Right renal cortex interstitium (tissue), 3 donors: ENCODE measurements at places on chromosomes 4 and X.
A peak's percentile ranks its signal among the peaks of the same experiment; 100 is the strongest.

DNA sequence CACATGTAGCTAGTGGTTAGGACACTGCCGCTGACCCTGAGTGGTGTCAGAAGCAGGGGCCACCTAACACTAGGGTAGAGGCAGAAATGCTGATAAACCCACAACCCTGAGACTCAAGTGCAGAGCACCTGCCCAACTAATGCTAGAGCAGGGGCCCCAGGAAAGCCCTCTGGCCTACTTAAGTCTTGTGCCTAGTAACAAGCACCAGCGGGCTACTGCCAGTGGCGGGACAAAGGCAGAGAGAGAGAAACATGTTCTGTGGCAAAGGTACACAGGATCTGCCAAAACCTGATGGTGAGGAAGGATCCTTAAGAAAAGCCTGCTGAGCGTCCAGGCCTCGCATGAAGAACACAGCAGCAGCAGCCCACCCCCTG lies 172.4 kb downstream of the PRDM5 start:
- no peak for DNase-seq

DNA sequence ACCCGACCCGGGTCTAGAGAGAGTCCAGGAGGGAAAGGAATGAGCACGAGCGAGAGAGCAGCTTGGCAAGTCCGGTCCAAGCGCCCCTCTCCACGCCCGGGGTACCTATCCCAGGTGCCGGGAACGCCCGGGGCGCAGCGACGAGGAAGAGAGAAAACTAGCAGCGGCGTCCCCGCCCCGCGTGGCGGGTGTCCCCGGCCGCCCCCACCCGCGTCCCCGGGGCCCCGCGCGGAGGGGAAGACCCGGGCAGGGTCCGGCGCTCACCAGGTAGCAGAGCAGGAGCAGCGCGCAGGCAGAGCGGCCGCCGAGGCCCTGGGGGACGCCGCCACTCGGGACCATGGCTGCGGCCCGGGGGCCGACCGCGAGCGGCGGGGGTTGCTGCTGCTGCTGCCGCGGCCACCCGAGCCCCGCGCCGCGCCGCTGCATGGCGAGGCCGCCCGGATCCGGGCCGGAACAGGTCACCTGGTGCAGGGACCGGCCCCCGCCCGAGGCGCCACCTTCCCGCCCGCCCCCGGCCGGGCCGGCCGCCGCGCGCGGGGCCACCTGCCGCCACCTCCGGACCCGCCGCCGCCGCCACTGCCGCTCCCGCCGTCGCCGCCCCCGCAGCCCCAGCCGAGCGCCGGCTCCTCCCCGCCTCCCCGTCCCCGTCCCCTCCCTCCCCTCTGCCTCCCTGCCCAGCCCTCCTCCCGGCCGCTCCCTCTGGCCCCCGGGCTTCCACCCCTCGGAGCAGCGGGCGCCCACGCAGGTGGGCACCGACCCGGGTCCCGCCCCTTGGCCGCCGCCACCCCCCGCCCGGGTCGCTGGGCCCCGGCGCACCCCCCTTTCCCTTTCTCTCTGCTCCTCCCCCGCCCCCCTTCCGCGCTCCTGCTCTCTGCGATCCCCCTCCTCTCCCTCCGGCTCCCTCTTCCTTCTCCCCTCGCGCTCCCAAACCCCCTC lies at the start of gene SEL1L3:
Gene SEL1L3 (minus strand): TSS at position 578 of the 936 bp plus-strand sequence. CDS start 152 bp downstream, at position 426.
- no peak for DNase-seq

DNA sequence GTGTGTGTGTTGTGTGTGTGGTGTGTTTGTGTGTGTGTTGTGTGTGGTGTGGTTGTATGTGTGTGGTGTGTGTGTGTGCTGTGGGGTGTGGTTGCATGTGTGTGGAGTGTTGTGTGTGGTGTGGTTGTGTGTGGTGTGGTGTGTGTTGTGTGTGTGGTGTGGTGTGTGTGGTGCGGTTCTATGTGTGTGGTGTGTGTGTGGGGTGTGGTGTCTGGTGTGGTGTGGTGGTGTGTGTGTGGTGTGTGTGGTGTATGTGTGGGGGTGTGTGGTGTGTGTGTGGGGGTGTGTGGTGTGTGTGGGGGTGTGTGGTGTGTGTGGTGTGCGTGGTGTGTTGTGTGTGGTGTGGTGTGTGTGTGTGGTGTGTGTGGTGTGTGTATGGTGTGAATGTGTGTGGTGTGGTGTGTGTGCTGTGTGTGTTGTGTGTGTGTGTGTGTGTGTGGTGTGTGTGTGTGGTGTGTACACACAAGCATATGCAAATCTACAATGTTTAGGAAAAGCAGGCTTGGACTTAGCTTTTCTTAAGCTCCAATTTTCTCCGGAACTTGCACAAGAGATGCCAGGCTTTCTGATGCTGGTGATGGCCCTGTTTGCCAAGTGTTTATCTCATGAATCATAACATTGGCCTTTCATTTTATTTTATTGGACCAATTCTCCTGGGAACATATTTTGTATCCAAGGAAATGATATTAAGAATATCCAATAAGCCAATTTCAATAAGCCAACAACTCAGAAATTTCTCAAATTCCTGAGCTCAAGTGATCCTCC lies 148.7 kb downstream of the SPATA18 start:
- no peak for DNase-seq

DNA sequence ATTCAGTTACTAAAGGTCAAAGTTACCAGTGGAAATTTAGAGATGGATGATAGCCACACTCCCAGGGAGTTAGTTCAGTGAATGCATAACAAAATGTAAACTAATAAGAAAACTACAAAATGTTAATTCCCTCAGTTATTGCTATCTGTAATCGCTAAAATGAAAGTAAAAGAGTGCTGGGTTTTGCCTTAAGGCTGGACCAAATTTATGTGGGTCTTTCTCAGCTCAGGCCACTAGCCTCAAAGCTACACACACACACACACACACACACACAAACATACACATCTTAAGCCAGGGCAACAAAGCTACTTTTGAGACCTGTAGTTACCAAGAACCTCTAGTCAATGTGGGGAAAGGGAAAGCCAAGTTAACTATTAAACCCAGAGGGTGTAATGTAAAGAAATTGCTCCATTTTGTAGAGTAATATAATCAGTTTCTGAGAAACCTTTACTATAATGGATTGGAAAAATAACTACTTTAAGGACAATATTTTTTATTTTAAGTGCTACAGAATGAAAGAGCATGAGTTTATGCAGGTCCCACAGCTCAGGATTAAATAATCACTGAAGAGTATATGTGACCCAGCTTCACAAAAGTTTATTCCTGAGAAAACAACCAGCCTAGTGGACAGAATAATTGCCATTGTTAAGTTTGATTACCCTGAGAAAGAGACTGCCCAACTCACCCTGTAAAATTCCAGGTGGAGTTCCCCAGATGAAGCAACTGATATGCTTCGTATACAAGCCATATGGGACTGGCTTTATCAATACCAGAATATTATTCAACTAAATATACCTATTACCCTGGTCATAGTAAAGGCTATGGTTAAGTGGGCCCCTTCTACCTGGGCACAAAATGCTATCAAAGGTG lies 8.9 kb upstream of the UGT2A3 start:
- no peak for DNase-seq

GRCh38 chr4:83563998-83564397 lies 28.1 kb downstream of the GPAT3 start:
- DNase-seq, result no peak

DNA sequence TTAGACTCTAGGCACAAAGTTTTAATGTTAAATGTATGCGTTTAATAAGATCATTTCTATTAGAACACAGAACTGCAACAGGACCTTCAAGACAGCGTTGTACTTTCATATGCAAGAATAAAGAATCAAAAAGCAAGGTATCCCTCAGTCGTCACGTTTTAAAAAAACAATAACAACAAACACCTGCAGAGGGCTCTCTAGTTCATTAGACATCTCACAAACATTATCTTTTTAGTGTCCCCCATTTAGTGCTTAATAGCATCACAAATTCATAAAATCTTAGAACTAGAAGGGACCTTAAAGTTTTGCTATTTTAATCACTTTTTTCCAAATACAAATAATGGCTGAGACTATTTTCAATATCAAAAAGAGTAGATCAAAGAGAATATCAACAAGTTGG lies 236.6 kb downstream of the DCHS2 start:
- DNase-seq, result no peak

DNA sequence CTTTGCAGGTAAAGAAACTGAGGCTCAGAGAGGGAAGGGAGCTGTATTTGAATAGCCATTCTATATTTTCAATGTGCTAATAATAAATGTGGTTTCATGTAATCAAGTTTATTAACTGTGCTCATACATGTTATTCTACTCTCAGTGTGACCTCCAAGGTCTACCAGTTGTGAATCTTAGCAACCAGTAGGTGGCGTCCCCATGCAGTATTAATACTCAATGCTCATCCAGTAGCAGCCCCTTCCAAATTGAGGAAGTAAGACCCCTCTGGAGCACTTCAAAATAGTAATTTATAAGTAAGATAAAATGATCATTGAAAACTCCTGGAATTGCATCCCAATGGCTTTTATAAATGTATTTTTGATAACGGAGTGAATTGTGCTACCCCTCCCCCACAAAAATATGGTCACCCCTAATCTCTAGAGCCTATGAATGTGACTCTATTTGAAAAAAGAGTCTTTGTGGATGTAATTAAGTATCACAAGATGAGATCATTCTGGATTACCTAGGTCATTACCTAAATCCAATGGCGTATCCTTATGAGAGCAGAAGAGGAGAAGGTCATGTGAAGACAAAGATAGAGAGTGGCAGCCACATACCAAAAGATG lies 20.4 kb upstream of the SEPSECS start:
- no peak for DNase-seq

- DNase-seq, result no peak
Observed at GRCh38 chr4:9880406-9881197, 99.2 kb downstream of the DRD5 start.

GRCh38 chr4:114907568-114907967 lies 205.9 kb downstream of the NDST4 start:
- DNase-seq, result no peak

DNA sequence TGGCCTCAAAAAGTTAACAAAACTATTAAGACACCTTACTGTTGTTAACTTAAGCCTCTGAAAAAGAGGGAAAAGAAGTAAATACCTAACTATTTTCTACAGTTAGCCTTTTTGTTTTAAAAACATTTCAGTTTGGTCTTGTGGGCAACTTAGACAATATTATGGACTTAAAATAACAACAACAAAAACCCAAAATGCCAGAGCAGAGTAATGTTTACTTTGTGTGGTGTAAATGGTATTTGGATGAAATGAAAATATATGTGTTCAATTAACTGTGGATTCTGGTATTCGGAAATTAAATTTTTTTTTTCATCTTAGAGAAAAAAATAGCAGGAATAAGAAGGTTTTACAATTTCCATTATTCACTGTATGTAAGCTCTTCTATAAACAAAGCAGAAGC lies 79.6 kb upstream of the NPNT start:
- DNase-seq, result no peak

GRCh38 chrX:102546828-102547493 lies 30.4 kb upstream of the TMSB15A start:
- DNase-seq, result no peak

GRCh38 chr4:101689220-101689619 lies 101.3 kb upstream of the BANK1 start:
- DNase-seq, result no peak

- no peak for DNase-seq
Observed at GRCh38 chr4:108398316-108398715, 222.1 kb upstream of the RPL34 start.

- DNase-seq, result no peak
Observed at GRCh38 chrX:79371640-79372039, 4.5 kb upstream of the ITM2A start.

- DNase-seq, result no peak
Observed at GRCh38 chr4:7381221-7381889, 53.4 kb downstream of the PSAPL1 start.

DNA sequence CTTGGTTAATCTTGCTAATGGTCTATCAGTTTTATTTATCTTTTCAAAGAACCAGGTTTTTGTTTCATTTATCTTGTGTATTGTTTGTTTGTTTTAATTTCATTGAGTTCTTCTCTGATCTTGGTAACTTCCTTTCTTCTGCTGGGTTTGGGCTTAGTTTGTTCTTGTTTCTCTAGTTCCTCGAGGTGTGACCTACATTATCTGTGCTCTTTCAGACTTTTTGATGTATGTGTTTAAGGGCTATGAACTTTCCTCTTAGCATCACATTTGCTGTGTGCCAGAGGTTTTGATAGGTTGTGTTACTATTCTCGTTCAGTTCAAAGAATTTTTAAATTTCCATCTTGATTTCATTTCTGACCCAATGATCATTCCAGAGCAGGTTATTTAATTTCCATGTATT lies 365.4 kb upstream of the GATB start:
- no peak for DNase-seq

DNA sequence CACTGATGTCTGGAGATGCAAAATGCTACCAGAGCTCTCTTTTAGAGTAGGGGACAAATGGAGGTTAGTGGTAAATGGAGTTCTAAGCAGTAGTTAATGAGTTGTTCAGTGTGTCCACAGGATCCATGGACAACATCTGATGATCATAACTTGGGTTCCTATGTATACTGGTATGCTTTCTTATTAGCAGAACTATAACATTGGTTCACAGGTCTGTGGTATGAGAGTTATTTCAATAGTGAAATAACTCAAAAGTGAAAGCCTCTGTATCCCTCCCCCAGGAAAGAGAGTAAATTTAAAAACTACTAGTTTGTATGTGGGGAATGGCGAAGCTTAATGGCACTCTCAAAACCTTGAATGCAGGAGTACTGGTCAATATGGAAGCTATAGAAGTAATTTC lies 363.5 kb upstream of the EMCN start:
- no peak for DNase-seq

DNA sequence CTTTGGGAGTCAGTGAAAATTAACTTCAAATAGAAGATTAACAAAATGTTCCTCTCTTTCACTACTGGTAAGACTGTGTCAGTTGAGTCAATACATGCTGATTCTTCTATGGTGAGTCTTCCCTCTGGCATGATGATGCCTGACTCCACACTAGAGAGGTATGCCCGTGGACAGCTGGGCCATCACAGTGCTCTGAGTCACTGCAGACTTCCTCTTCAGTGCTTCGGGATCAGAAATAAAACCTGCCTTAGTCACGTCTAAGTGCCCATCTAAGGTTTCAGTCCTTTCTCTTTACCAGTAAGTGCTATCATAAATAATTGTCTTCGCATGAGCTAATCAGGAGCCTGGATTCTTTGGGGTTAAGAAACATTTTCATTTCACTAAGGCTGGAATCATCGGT lies 1.6 kb upstream of the ASB5 start:
- DNase-seq, result peak; percentile 12

- DNase-seq, result no peak
Observed at GRCh38 chr4:148299337-148299736, 142.9 kb downstream of the NR3C2 start.

DNA sequence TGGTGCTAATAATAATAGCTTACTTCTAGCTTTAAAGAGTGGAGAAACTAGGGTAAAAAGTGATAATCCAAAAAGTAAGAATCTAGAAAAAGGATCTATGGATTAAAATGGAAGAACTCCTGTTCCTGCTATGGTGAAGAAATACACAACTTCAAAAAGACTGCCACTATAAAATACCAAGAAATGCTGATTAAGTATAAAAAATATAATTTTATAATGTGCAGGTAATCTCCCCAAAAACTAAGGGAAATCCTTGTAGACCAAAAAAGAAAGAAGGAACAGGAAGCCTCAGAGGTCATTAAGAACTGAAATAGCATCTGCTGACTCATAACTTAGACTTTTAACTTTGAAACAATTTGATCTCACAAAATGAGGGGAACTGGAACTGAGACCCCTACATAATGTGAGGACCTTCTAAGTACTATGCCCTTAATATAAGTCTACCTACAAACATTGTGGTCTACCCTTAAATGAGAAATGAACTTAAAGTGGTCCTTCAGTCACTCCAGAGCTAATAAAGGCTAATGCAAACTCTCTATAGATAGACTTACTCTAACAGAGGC lies 50.6 kb upstream of the SRPX start:
- no peak for DNase-seq

- no peak for DNase-seq
Observed at GRCh38 chr4:62835631-62836030, 1573.6 kb downstream of the TECRL start.
